ENCODE measurements at places on chromosomes 3 and 15.
A peak's percentile ranks its signal among the peaks of the same experiment; 100 is the strongest.

DNA sequence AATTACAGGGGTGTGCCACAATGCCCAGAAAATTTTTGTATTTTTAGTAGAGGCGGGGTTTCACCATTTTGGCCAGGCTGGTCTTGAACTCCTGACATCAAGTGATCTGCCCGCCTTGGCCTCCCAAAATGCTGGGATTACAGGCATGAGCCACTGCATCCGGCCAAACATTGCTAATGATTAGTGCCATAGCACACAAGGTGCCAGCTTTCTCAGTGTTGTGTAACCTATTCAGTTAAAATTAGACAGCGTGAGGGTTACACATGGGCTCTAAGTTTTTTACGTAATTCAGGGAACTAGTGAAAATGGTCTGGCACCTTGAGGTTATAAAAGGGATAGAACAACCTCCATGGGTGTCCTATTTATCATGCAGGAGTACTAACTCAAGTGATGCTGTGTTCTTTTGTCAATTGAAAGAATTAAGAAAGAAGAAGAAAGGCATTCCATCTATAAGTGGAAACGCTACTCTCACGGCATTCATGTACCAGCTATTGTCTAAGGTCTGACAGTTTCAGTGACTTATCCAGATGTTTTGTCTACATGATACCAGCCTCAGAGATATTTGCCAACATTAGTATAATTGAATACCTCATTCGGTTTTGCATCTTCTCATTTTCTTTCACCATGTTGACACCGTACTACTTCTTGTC, 84.7 kb downstream of the EOMES start:
- DNase-seq: no peak

DNA sequence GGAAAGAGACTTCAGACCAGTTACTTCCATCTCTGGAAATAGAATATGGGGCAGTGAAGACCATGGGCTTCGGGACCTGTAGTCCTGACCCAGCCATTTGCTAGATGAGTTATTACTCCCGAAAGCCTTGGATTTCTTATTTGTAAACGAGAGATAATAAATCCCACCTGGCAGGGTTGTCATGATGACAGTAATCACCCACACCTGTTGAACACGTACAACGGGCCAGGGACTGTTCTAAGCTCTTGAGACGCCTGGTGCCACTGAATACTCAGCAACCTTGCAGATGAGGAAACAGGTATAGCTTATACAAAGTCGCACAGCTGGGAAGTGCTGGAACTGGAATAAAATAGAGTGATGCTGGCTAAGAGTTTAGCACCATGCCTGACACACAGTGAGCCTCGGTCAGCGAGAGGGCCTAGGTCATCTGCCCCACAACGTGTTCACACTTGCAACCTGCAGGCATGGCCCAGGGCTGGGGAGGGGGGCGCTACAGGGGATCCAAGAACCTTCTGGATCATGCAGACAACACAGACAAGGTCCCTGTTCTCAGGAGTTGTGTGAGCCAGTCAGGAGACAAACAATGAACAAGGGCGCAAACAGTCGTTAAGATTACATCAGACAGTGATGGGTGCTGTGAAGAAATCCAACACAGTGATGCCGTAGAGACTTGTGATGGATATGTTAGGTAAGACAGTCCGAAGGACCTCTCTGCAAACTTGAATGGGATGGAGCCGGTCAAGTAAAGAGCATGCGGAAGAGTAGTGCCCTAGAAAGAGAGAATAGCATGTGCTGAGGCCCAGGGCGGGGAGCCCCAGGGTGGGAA, 89.2 kb downstream of the CORO2B start:
- DNase-seq: no peak

- no peak for DNase-seq
Observed at GRCh38 chr15:68580883-68581155, 2.0 kb downstream of the CORO2B start.

GRCh38 chr3:39165518-39165917, 12.1 kb upstream of the CSRNP1 start:
- no peak for DNase-seq

GRCh38 chr3:58386626-58387365, 46.8 kb downstream of the PDHB start:
- DNase-seq: peak; percentile 95

DNA sequence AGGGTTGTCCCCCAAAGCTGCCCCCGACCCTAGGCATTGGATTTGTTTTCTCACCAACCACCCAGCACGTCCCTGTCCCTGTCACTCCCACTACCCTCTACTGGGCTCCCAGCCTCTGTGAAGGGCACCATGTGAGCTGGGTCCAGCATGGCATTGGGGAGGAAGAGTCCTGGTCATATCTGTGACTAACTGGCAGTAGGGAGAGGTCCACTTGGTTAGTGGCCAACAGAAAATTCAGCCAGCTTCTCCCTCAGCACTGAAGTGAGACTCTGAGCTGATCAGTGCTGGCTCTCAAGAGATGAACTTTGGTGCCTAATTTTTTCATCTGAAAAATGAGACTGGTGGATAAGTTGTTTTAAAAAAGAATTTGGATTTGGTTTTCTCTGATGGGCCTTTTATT, 11.3 kb upstream of the KIF23 start:
- no peak for DNase-seq

GRCh38 chr3:182682263-182683241, 110.8 kb upstream of the ATP11B start:
- peak; percentile 24 for DNase-seq

GRCh38 chr3:51988286-51989146, 5.2 kb downstream of the ACY1 start:
- DNase-seq: no peak

GRCh38 chr3:46162975-46163555, 45.0 kb downstream of the CCR1 start:
- DNase-seq: no peak

- DNase-seq: no peak
Observed at GRCh38 chr15:101348015-101348414, 53.0 kb upstream of the SNRPA1 start.

- no peak for DNase-seq
Observed at GRCh38 chr3:56064684-56065083, 403.6 kb downstream of the ERC2 start.

DNA sequence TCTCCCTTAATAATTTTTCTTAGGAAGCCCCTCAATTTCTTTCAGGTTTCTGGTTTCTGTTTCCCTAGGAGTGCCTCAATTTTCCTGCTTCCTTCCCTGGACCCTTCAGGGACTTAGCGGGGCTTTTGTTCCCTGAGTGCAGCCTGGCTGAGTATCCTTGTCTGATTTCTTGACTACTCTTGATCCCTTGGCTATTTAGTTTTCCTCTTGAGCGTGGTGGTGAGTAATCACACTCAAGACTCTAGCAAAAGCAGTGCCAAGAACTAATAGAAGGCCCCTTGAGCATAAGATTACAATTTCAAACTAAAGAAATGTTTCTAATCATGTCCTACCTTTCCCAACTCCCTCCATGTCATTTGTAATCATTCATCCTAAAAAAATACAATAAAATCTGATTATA, 94.3 kb upstream of the C3orf80 start:
- DNase-seq: peak; percentile 55

- DNase-seq: peak; percentile 65
Observed at GRCh38 chr3:13650210-13651056, 101.5 kb downstream of the FBLN2 start.

- peak; percentile 6 for DNase-seq
Observed at GRCh38 chr3:98561727-98562521, 30.1 kb downstream of the GPR15 start.

- DNase-seq: no peak
Observed at GRCh38 chr15:48432688-48433087, 101.5 kb downstream of the DUT start.

DNA sequence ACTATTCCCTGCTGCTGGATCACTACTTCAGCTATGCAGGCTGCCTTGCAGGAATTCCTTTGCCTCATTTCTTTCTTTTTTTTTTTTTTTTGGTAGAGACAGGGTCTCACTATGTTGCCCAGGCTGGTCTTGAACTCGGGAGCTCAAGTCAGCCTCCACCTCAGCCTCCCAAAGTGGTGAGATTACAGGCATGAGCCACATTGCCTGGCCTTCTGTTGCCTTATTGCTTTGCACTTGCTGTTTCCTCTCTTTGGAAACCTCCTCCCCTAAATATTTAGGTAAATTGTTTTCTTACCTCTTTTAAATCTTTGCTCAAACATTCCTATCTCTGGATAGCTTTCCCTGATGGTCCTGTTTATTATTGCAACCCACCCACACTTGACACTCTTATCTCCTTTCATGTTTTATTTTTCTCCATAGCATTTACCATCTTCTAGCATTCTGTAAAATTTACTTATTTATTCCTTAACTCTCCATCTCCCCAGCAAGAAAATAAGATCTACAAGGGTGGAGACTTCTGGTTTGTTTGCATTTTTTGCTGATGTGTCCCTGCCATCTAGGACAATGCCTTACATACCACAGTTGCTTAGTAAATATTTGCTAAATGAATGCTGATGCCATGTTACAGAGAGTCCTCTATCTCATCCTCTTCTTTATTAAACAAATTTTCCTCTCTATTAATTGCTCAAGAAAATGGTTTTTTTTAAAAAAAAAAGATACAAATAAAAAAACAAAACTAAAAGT, 134.8 kb downstream of the P2RY1 start:
- peak; percentile 6 for DNase-seq

DNA sequence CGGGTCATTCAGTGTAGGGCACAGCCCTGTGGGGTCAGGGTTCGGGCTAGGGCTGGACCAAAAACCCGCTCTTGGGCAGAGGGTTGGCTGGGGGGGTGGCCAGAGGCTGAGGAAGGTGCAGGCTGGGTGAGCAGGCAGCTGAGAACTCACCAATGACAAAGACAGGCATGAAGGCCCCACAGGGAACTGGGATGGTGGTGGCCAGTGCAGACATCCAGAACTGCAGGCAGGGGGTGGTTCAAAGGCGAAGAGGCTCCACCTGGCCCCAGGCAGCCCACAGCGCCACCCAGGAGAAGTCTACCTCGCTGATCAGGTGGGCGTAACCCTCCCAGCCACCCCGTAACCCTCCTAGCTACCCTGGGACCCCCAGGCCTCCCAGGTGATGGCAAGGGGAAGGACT, 6.7 kb downstream of the CLCN2 start:
- DNase-seq: no peak

GRCh38 chr3:5168110-5168509, 19.4 kb upstream of the EDEM1 start:
- DNase-seq: no peak

GRCh38 chr3:69051756-69052471, at the start of gene TMF1:
TSS of gene TMF1 (minus strand) at chr3:69052333. CDS start at chr3:69052086, 247 bp downstream.
- DNase-seq: peak; percentile 99

All from EH (cell line).